ENCODE measurements at places on chromosomes 7 and 10.
A peak's percentile ranks its signal among the peaks of the same experiment; 100 is the strongest.

GRCh38 chr10:122640921-122641320 is 58.7 kb downstream of the C10orf120 start:
- DNase-seq = no peak

- DNase-seq = peak; percentile 79
Observed at GRCh38 chr7:150986099-150986512, 4.7 kb upstream of the NOS3 start.

DNA sequence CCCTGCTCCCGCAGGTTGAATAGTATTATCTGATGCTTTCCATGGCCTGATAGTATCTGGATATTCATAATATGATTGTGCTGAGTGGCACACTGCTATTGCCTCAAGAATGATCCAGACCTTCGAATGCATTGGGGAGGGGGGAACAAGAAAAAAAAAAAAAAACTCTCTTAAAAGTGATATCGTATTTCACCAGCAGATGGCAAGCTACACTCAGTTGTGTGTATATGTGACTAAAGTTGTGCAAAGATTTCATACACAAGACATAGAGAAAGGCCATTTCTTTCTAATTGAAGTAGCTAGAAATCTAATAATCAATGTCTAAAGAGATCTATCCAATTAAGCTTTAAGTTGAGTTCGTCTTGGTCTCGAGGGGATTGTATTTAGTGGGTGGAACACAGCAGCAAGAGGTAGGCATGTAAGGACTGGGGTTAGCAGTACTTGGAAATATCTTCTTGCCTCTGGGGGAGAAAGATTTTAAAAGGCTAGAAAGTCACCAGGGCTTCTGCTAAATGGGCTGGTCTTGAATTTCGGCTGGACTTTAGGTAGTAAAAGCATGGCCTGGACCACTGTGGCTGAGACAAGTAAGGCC is 15.3 kb downstream of the SFRP4 start:
- DNase-seq = peak; percentile 43

GRCh38 chr10:79189181-79189580 is 120.4 kb downstream of the ZMIZ1 start:
- no peak for DNase-seq

GRCh38 chr10:10014846-10015245 is 1002.8 kb upstream of the CELF2 start:
- no peak for DNase-seq

All from D341Med (cell line).